Stimulated activated CD8-positive, alpha-beta memory T cell treated with anti-CD3 and anti-CD28 coated beads, Interleukin-4, amount 100 ng/mL, for 4 hours (primary cell): ENCODE measurements at places on chromosomes 7 and 10.

GRCh38 chr7:41842956-41843355 is 140.1 kb upstream of the INHBA start:
- DNase-seq: no peak

- peak; percentile 31 for DNase-seq
These were observed 8.2 kb downstream of the TFR2 start for GRCh38 chr7:100632951-100633717.

- no peak for DNase-seq
These were observed 81.9 kb downstream of the AOAH start for GRCh38 chr7:36642414-36642813.

DNA sequence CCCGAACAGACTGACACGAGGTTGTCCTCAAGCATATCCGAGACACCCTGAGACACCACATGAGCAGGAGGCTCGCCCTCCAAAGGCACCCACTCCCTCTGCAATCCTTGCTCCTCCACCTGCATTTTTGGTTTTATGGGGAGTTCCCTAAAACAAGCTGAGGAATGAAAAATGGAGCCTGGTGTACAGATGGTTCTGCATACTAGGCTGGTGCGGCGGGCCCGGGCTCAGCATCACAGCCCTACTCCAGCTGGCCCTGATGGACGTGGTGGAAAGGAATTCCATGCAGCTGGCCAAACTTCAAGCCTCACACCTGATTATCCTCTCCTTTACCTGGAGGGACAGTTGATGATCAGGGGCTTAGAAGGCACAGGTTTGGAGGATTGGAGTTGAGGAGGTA is 30.3 kb upstream of the JAKMIP3 start:
- DNase-seq: no peak

GRCh38 chr10:92291921-92292845 is 1.2 kb downstream of the MARCHF5 start:
- no peak for DNase-seq

DNA sequence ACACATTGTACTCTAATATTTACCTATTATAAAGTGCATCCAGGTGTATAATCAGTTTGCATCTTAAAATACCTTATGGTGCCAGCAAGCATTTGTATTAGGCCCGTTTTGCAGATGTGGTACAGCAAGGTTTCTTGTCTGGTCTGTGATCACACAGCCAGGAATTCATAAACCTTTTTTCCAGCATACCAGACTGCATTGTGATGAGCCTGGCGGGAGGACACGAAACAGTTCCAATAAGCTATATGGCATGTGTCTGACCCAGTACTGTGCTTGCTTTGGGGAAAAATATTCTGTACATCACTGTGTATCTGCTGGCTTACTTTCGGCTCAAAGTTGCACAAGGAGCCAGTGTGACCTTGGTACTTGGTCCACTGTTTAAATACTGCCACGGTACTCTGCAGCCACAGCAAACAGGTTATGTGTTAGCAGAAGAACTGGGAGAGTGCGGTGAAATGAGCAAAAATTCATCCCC is 36.3 kb downstream of the CHN2 start:
- no peak for DNase-seq

GRCh38 chr10:106836933-106837663 is 327.4 kb downstream of the SORCS1 start:
- DNase-seq: no peak

- no peak for DNase-seq
These were observed 116.8 kb downstream of the ARID5B start for GRCh38 chr10:62018131-62018911.
